ENCODE measurements at places on chromosomes 4 and X. TPM values are rescaled to one million over a fixed set of nuclear protein-coding genes. Genes with fewer than 3 reads are reported as not detected.

- no peaks in the 10 kb centered on the region for H3K4me1 ChIP-seq
- no peaks in the 10 kb centered on the region for H3K36me3 ChIP-seq
- H3K4me3 ChIP-seq: no peak overlapping the region
- DNase-seq: no peak
These were observed 23.6 kb upstream of the TBC1D14 start for GRCh38 chr4:6885953-6886557.

GRCh38 chr4:153513596-153513995, 47.4 kb downstream of the TMEM131L start:
- no peaks in the 10 kb centered on the region for H3K27me3 ChIP-seq
- DNase-seq: no peak
- no peak overlapping the region for H3K27ac ChIP-seq
- H3K4me1 ChIP-seq: peaks cover 5% of the 10 kb centered on the region
- no peak overlapping the region for H3K4me3 ChIP-seq

GRCh38 chrX:112078606-112079005, 4.0 kb downstream of the TRPC5 start:
- H3K4me3 ChIP-seq: no peak overlapping the region
- peaks cover 15% of the 10 kb centered on the region for H3K4me1 ChIP-seq
- DNase-seq: no peak
- H3K27me3 ChIP-seq: peaks cover 32% of the 10 kb centered on the region

DNA sequence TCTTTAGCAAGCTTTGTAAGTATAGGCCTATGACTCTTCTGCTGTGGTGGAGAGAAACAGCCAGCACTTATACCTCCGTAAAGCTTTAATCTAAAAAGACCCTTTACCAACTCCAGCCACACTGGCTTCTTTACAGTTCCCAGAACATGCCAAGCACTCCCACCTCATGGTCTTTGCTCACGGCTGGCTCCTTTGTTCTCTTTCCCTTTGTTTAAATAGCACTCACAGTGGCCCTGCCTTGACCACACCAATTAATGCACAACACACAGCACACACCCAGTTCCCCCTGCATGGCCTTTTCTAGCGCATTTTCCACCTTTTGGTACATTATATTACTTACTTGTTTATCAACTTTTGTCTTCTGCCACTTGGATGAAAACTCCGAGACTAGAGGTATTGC, 18.9 kb downstream of the PPID start:
- no peaks in the 10 kb centered on the region for H3K4me1 ChIP-seq
- no peaks in the 10 kb centered on the region for H3K27me3 ChIP-seq
- H3K4me3 ChIP-seq: no peak overlapping the region
- DNase-seq: no peak
- H3K36me3 ChIP-seq: no peaks in the 10 kb centered on the region
- no peak overlapping the region for H3K27ac ChIP-seq

The BEX1 gene
- 78.1 TPM for polyA plus RNA-seq

DNA sequence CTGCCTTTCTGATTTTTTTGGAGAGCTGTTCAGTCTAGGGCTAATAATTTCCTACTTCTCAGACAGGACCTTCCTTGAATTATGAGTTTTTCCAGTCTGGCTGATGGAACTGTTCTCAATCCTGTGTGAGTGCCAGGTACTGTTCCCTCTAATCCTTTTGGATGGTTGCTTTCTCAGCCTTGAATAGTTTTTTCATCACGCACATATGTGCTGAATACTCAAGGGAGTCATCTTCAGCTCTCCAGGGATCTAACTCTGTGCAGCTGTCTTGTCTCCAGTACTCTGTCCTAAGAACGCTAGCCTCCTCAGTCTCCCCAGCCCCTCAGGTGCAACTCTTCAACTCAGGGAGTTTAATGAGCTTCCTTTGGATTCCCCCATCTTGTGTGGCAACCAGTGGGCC, 93.2 kb downstream of the GASK1B start:
- no peaks in the 10 kb centered on the region for H3K36me3 ChIP-seq
- no peak for DNase-seq
- H3K4me3 ChIP-seq: no peak overlapping the region
- H3K27ac ChIP-seq: no peak overlapping the region
- no peaks in the 10 kb centered on the region for H3K4me1 ChIP-seq

- H3K4me3 ChIP-seq: no peak overlapping the region
- no peaks in the 10 kb centered on the region for H3K27me3 ChIP-seq
- no peak overlapping the region for H3K27ac ChIP-seq
- no peaks in the 10 kb centered on the region for H3K4me1 ChIP-seq
These were observed 37.8 kb upstream of the PSAPL1 start for GRCh38 chr4:7472442-7473013.

GRCh38 chr4:119039779-119040178, 95.9 kb upstream of the MYOZ2 start:
- H3K27ac ChIP-seq: no peak overlapping the region
- H3K4me1 ChIP-seq: peaks cover 16% of the 10 kb centered on the region
- no peak overlapping the region for H3K4me3 ChIP-seq

DNA sequence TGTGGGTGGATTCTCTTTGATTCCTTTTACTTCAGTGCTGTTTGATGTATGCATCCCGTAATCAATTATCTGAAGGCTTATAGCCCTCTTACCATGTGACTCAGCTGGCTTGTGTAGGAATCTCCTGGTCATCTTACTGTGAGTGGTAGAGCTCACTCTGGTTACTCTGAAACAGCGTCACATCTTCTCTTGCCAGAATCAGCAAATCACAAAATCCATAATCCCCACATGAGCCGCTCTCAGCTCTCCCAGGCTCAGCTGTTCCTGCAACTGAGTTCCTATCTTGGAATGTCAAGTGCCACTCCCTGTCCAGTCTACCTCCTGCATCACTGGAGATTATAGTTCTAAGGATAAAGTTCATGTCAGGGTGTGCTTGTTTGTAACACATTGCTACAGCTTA, 278.0 kb downstream of the FBXO8 start:
- H3K27me3 ChIP-seq: no peaks in the 10 kb centered on the region
- peaks cover 4% of the 10 kb centered on the region for H3K4me1 ChIP-seq
- H3K27ac ChIP-seq: peak overlapping the region; percentile 84
- no peaks in the 10 kb centered on the region for H3K36me3 ChIP-seq
- peak; percentile 68 for DNase-seq
- no peak overlapping the region for H3K4me3 ChIP-seq

The MFAP3L gene
- 2.9 TPM for polyA plus RNA-seq

DNA sequence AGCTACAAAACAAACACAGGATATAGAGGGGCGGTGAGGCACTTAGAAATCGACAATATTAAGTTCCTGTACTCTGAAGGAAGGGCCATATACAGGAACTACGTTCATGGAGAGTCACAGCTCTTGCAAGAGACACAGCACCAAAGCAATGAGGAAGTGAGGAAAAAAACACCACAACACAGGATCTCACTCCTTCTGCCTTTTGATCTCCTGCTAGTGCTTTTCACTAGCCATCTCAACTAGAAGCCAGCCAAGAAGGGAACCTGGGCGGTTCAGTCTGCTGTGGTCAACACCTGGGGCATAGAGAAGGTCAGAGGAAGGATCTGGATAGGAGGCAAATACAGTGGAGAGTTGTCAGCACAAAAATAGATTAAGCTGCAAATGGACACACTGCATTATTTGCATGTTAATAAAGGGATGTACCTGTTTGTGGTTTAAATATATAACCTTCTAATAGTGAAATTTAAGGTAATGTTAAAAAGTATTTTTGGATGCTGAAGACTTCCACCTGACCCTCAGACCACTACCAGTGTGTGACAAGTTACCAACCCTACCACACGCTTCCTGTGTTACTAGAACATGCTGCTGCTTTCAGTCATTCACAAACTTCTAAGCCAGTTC, 104.6 kb downstream of the DTHD1 start:
- no peak overlapping the region for H3K27ac ChIP-seq
- no peaks in the 10 kb centered on the region for H3K36me3 ChIP-seq
- no peaks in the 10 kb centered on the region for H3K4me1 ChIP-seq
- H3K27me3 ChIP-seq: no peaks in the 10 kb centered on the region
- no peak overlapping the region for H3K4me3 ChIP-seq

- peak; percentile 13 for DNase-seq
- peak overlapping the region; percentile 11 for H3K27ac ChIP-seq
- no peaks in the 10 kb centered on the region for H3K27me3 ChIP-seq
- no peak overlapping the region for H3K4me3 ChIP-seq
These were observed 70.6 kb downstream of the ARFIP1 start for GRCh38 chr4:152850377-152850776.

DNA sequence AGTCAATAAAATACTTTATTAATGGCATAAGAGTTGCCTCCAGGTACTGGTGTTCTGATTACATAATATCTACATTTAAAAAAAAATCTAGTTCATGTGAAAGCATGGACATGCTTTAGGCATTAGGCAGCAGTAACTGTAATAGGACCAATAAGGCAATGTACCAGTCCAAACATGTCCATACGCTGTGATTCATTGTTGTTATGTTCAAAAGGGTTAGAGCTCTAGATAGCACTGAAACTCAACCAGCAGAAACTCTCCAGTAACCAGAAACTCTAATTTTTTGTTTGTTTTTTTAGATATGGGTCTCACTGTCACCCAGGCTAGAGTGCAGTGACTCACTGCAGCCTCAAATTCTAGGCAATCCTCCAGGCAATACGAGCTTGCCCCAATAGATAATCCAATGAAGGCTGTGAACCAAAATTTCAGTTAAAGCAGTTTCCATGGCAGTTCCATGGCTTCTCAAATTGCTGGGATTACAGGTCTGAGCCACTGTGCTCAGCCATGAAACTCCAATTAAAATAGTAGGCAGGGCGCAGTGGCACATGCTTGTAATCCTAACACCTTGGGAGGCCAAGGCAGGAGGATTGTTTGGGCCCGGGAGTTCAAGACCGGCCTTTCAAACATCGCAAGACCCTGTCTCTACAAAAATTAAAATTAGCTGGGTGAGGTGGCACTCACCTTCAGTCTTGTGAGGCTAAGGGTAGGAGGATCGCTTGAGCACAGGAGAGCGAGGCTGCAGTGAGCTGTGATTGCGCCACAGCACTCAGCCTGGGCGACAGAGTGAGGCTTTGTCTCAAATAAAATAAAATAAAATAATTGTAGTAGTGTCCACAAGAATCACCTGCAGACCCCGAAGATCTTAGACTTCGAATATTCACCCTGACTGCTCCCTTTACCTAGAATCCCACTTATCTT, 36.3 kb downstream of the MGARP start:
- peak; percentile 12 for DNase-seq
- H3K27ac ChIP-seq: peak overlapping the region; percentile 47
- H3K4me3 ChIP-seq: no peak overlapping the region

The PPP1R2C gene
- polyA plus RNA-seq: not detected

DNA sequence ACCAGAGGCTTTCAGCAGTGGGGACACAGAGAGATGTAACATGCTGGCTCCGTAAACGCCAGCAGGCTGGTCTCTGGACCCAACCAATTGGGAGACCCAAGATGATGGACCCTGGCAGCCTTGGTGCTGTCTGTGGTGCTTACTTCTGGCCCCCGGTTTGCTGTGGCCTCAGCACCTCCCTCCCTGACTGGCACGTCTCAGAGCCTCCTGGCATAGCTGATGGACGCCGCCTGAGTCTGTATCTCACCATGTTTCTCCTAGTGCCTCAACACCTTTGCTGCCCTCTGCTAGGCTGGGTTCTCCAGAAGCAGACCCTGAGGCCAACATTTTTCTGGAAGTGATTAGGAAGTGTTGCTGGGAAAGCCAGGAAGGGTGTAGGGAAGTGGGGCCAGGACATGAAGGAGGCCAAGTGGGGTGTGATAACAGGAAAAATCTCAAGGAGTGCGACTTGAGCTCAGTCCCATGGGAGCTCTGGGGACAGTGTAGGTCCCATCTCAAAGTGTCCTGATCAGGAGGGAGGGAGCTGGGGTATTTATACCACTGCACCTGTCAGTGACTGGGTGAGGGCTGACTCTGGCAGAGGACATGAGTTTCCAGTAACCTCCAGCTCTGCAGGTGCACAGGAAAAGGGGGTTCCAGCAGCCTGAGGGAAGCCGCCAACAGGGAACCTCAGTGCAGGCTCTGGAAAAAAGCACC, 31.8 kb downstream of the PPP2R2C start:
- no peaks in the 10 kb centered on the region for H3K4me1 ChIP-seq
- H3K4me3 ChIP-seq: no peak overlapping the region
- no peak overlapping the region for H3K27ac ChIP-seq

- H3K27ac ChIP-seq: peak overlapping the region; percentile 40
- H3K36me3 ChIP-seq: no peaks in the 10 kb centered on the region
- no peak overlapping the region for H3K4me3 ChIP-seq
- H3K4me1 ChIP-seq: peaks cover 6% of the 10 kb centered on the region
- DNase-seq: no peak
These were observed 113.0 kb downstream of the AMELX start for GRCh38 chrX:11406109-11406765.

DNA sequence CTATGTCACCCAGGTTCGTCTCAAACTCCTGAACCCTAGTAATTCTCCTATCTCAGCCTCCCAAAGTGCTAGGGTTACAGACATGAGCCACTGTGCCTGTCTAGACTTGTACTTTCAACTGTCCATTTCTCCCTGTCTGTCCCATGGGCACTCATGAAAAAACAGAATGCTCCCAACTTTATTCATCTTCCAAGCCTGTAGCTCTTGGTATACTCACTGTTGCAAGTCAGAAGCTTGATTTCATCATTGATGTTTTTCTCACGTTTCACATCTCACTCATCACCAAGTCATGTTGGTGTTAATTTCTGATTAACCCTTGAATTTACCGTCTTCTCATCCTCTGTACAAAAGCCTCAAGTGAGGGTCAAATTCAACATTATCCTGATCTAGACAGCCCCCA, 7.3 kb upstream of the SRP72 start:
- H3K27ac ChIP-seq: no peak overlapping the region
- no peaks in the 10 kb centered on the region for H3K27me3 ChIP-seq
- peaks cover 1% of the 10 kb centered on the region for H3K4me1 ChIP-seq
- no peaks in the 10 kb centered on the region for H3K36me3 ChIP-seq
- DNase-seq: no peak
- no peak overlapping the region for H3K4me3 ChIP-seq

- peaks cover 7% of the 10 kb centered on the region for H3K4me1 ChIP-seq
- no peaks in the 10 kb centered on the region for H3K36me3 ChIP-seq
- H3K4me3 ChIP-seq: no peak overlapping the region
- DNase-seq: no peak
- H3K27me3 ChIP-seq: no peaks in the 10 kb centered on the region
- no peak overlapping the region for H3K27ac ChIP-seq
These were observed 164.8 kb upstream of the PGRMC2 start for GRCh38 chr4:128452415-128452814.

DNA sequence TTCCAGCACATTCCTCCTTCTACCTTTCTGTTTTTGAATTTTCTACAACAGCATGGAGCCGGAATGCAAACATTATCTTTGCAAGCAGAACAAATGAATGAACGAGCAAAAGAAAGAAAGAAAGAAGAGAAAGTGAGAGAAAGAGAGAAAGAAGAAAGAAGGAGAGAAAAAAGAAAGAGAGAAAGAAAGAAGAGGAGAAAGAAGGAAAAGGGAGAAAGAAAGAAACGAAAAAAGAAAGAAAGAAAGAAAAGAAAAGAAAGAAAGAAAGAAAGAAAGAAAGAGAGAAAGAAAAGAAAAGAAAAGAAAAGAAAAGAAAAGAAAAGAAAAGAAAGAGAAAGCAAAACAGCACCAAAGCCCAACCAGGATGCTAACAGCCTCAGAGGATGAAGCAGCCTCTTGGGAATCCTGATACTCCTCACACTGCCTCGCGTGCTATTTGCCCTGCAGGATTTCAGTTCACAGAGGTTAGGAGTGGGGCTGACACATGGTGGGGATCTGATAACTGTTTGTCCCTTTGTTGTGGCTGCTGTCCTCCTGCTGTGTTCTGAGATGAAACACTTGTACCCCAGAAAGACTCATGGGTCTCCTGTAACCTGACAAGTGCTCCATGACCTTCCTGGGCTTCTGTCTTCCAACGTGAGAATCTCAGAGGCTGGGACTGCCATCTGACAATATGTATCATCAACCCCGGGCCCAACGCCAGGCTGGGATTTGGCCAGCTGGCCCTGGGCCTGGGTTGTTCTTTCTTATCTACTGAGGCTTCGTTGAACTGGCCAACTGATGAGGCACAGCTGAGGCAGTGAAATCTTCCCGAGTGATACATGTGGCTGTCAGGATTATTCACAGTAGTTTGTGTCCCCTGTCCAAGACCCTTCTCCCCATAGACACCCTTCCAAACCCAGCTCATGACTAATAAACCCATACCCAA, 61.0 kb downstream of the SEPSECS start:
- H3K4me3 ChIP-seq: no peak overlapping the region
- H3K27me3 ChIP-seq: no peaks in the 10 kb centered on the region
- H3K4me1 ChIP-seq: peaks cover 3% of the 10 kb centered on the region
- peak; percentile 54 for DNase-seq
